ENCODE measurements at places on chromosomes 3 and 15. TPM values are rescaled to one million over a fixed set of nuclear protein-coding genes. Genes with fewer than 3 reads are reported as not detected.

DNA sequence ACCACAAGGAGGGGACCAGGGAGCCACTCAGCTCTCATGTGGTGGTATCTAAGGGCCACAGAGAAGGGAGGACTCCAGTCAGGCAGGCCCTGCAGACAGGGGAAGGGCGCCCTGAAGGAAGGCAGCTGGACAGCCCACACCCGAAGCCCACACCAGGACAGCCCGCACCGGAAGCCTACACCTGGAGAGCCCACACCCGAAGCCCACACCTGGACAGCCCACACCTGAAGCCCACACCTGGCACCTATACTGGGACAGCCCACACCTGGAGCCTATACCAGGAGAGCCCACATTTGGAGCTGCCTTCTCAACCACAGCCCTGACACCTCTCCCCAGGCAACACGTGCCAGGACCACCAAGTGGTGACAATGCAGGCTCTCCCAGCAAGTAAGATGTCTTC is 11.7 kb downstream of the TPRA1 start:
- H3K4me1 ChIP-seq, result no peaks in the 10 kb centered on the region
- no peak overlapping the region for H3K27ac ChIP-seq
- no peaks in the 10 kb centered on the region for H3K27me3 ChIP-seq
- no peak for DNase-seq

DNA sequence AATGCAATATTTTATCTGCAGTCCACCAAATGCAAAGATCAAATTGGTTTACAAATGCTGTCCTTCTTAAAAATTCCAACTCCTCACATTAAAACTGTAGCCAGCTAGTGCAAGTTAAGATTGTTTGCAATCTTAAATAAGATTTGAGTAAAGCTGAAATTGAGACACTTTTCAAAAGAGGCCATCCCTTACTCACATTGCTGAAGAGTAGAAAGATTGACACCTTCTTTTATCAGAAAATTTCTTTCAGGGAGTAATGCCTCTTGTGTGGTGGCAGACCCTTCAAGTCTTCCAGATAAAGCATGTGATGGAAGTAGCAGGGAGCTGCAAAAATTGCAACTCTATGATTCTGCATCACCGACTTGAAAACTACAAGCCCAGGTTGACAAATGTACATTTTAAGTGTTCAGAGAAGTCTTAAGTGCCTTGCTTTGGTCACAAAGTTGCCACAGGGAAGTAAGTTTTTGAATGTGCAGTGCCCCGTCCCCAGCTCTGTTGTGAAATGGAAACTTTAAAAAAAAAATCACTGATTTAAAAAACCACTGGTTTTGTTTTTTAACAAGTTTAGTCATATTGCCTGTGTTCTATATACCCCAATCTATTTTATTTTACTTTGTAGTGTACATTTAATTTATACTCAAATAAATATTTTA is 12.6 kb downstream of the CD86 start:
- no peaks in the 10 kb centered on the region for H3K4me1 ChIP-seq
- H3K4me3 ChIP-seq, result no peak overlapping the region
- H3K27me3 ChIP-seq, result no peaks in the 10 kb centered on the region
- DNase-seq, result no peak

DNA sequence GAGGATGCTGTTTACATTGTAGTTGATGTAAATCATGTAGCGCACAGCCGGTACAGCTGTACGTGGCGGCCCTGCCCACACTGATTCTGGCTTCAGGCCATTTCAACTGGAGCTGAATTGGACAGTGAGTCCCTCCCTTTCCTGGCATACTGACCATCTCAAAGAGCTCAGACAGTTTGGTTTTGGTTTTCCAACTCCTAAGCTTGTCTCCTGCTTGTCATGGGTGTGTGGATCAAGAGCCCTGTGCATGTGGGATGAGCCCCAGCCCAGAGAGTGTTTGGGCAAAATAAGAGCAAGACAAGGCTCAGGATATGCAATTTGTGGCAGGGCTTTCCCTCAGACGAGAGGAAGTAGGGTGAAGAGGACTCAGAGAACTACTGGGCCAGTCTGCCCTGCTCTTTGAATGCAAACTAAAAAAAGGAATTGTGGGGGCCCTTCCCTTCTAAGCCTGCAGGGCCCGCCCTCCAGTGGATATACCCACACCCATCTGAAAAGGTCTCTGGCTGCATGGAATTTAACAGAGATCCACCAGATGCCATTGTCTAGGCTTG is 13.3 kb downstream of the ITGA11 start:
- H3K27ac ChIP-seq, result no peak overlapping the region
- no peaks in the 10 kb centered on the region for H3K27me3 ChIP-seq
- DNase-seq, result no peak
- no peaks in the 10 kb centered on the region for H3K4me1 ChIP-seq
- H3K36me3 ChIP-seq, result no peaks in the 10 kb centered on the region

ISL2 gene
- not detected for total RNA-seq

MYO5C gene
- 14.3 TPM for total RNA-seq

SLC9C1 gene
- total RNA-seq, result not detected

Data from tibial nerve (tissue), 4 donors.